ENCODE measurements at places on chromosomes 2 and 18.

- DNase-seq, result no peak
These were observed 2.5 kb upstream of the NPAS2 start for GRCh38 chr2:100817388-100817985.

DNA sequence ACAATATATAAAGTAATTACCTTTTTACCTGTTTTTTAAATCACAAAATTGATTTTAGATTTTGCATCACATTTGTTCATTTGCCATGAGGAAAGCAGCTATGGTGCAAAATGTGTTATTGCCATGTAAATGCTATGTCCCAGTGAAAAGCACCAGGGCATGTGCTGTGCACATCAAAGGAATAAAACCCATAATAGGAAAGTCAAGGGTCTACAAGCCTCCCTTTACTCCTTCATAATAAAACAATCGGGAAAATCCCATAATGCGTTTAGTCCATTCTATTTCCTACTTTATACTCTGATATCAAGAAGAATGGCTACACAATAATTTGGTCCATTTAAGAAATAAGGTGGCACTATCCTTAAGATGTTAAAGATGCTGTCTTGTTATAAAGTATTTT, 53.0 kb downstream of the KLF7 start:
- DNase-seq, result no peak

DNA sequence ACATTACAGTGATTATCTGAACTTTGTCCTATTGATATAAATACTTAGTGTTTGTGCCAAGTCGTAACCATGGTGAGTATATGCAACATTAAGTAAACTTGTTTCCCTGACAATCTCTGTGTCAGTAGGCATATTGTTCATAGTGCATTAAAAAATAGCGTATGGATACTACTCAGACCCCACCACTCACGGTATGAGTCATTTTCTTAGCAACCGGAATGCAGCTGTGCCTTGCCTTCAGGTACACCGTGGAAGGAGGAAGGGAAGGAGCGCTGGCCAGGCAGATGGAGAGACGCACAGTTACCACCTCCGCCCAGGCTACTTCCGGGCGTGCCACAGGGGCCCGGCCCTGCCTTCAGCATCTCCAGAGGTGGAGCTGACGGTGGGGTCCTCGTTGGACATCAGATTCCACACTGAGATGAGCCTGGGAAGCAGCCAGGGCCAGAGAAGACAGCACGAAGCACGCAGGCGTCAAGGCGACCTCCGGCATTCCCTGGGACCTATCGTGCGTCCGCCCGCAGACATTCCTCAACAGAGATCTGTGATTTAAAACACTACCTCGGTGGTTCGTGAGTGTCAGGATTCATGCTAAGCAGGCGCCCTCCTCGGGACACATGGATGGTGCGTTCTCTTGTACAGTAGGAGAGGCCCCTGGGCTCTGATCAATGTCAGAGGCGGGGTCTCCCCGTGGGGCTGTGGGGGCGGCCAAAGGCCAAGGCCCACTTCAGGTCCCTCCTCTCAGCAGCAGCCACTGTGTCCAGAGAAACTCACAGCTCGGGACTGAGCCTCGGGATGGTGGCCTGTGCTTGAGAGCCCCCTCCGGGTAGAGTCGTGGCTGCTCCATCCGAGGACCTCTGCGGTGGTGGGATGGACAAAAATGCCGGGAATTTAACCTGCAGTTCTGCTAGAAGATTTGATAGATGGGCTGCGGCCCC, 82.2 kb upstream of the HDAC4 start:
- no peak for DNase-seq

DNA sequence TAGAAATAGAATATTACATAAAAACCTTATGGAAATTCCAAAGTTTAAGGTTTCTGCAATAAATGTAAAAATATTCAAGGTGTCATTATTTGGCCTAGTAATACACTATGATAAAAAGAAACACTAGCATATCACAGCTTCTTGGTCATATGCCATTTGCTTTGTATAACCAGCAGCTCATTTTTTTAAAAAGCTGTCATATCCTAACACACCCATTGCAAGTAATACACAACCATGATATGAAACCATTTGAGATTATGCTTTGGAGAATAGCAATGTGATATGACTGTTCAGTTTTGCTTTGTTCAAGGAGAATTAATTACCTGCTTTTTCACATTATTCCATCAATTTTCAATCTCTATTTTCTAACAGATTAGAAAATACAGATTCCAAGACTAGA, 149.0 kb downstream of the IKZF2 start:
- DNase-seq, result no peak

GRCh38 chr2:62964671-62965070, 86.0 kb upstream of the OTX1 start:
- DNase-seq, result no peak

DNA sequence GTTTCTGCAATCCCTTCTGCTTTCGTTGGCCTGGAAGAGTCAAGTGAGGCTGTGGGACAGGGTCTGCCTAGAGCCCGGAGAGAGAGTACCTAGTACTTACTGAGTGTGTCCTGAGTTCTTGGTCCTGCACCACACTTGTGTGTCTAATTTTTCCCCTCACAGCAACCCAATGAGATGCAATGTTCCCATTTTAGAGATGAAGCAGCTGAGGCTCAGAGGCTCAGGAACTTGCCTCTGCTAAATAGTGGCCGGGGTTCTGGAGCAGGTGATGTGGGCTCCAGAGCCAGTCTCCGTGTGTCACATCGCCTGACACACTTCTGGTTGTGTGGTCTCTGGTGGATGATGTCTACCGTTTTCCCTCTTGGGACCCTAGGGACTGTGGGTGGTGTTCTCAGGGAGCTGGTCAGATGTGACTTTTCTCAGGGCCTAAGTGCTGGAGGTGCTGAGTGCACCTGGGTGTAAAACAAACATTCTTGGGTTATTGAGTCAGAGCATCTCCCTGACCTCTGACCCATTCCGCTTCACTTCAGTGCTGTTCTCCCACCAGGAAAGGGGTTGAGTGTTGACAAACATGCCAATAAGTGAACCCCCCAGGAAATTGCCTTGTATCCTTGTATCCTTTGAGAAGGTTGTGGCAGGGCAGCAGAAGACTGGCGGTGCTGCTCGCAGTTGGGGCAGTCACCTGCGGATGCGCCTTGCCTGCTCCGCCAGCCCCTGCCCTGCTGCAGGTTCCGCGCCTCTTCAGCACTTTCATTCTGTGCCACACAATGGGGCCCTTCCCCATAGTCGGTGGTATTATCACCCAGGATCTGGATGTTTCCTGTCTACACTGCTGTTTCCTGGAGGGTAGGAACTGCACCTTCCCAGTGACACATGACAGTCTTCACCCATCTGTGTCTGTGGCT, 32.1 kb downstream of the HK2 start:
- no peak for DNase-seq

DNA sequence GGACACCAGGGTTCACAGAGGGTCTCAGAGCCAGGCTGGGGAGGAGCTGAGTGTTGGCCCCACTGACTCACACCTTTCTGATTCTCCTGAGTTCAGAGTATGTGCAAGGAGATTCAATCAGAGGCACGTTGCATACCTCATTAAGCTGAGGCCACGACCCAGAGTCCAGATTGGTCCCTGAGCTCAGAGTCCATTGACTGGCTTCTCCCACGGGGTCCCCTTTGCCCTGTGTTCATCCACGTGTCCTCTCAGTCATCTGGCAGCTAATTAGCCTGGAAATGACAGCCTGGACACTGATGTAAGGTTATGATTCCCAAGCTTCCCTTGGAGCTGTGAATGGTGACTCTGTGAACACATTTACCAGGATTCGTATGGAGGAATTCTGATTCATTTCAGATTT, 267.2 kb downstream of the SH3BP4 start:
- no peak for DNase-seq

DNA sequence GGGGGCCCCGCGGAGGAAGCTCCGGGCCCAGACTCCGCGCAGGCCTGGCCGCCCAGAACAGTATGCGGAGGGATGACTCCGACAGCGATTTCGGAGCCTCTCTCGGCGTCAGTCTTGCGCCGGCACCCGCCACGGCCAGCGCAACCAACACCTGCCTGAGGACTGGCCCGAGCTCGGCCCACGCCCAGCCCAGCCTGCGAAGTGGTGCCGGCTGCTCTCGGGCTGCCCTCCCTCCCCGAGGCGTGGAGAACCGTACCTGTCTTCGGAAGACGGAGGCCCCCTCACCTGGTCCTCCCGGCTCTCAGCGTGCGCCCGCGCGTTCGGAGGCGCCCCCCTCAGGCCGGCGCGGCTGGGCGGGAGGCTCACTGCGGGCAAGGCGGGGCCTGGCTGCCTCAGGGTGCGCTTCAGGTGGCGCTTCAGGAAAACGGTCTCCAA, at the start of gene M1AP:
Gene M1AP, minus strand, starts transcription at position 322 of the 435 bp plus-strand sequence. CDS start 8,055 bp downstream, outside the sequence.
- DNase-seq, result no peak

DNA sequence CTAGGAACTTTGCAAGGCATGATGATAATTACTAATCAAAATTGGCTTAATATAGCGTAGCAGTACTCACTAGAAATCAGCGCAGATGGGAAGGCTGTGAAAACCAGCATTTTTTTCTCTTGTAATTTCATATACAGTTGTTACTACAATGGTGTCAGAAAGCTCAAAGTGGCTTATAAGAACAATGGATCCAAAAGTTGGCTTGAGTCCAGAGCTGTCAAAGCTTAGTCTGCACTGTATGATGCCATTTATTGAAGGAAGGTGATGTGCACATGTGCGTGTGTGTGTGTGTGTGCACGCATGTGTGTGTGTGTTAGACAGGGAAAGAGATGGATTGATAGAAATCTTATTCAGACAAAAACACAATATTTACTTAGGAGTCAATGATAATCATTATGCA, 341.3 kb downstream of the TGIF1 start:
- no peak for DNase-seq

DNA sequence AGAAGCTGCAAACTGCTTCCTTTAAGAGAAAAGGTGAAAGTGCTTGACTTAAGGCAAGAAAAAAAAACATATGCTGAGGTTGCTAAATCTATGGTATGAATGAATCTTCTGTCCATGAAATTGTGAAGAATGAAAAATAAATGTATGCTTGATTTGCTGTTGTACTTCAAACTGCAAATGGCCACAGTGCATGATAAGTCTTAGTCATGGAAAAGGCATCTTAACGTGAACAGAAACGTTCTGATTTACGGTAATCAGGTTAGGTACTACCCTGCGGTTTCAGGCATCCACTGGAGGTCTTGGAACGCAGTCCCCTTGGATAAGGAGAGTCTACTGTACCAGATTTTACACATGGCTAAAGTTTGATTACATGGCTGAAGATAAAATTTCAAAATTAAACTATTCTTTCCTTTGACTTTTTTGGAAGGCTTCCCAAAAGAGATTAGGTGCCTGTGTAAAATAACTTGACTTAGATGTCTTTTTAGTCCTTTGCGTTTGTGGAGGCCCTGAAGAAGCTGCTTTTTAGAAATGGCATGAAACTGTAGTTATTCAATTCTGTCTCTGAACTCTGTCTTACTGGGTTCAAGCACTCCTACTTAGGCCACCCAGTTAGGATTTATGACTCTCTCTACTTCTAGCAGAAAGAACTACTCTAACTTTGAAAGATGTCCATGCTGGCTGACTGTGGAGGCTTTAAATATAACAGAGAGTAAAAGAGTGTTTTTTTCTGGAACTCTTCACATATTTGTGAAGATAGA, 35.9 kb upstream of the SCN9A start:
- DNase-seq, result no peak

GRCh38 chr2:22500555-22500935, 884.4 kb upstream of the KLHL29 start:
- DNase-seq, result no peak

GRCh38 chr18:37443325-37444055, 122.1 kb downstream of the CELF4 start:
- no peak for DNase-seq

GRCh38 chr2:25362434-25363145, 20.9 kb upstream of the DNMT3A start:
- peak; percentile 54 for DNase-seq

- no peak for DNase-seq
These were observed 114.4 kb upstream of the PDE1A start for GRCh38 chr2:182541268-182541667.

- DNase-seq, result no peak
These were observed 121.6 kb downstream of the SPP2 start for GRCh38 chr2:234172066-234172465.

DNA sequence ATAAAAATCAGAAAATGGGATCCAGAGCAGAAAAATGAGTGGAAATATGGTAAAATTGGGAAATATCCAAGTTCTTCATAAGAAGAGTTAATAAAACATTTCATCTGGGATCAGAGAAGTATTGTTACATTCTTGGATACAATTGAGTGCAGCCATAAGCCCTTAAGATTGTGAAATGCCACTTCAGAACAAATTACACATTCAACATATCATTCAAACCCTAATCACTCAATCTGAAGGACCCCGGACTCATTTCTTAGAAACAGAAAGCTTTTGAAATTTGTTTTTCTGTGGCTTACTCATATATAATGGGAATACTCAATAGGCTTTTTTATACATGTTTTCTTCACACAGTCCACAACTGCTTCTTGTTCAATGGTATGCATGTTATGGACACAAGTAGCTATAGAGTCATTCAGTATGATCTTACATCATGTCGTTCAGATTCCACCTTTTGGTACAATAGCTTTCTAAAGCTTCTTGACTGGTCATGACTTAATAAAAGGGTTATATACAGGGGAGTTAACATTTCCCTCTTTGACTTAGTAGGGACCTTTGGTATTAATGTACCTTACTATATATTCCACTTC, 39.9 kb downstream of the SCN7A start:
- no peak for DNase-seq

DNA sequence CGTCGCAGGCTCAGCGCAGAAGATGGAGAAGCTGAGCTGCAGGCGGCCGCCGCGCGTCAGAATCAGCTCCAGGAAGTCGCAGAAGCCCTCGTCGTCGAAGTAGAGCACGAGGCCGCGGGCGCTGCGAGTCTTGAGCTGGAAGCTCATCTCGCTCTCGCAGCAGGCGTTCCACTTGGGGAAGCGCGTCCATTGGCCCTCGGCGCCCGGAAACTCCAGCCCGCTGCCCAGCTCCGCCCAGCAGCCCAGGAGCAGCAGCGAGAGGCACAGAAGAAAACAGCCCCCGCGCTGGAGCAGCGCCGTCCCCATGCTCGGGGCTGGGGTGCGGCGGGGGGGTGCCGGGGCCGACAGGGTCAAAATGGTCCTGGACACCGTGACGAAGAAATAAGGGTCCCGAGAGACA, 4.0 kb downstream of the NRXN1 start:
- no peak for DNase-seq

DNA sequence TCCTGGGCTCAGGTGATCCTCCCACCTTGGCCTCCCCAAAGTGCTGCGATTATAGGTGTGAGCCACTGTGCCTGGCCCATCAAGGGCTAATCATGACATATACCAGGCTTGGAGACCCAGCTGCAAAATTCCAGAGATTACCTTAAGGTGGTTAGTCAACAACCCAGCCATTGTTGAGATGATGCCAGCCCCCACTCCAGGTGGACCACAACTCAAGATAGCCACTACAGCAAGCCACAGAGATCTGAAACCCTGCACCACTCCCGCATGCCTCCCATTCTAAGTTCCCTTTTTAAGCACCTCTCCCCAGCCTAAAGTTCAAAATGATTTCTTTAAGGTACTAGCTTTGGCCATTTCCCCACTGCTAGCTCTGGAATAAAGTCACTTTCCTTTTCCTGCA, 4.6 kb upstream of the CLK1 start:
- DNase-seq, result no peak

- no peak for DNase-seq
These were observed 43.7 kb downstream of the MYO3B start for GRCh38 chr2:170221317-170222288.

All from left ventricle myocardium superior (tissue), 1 donor.